ENCODE measurements at places on chromosomes 1 and 21.

- DNase-seq = no peak
Observed at GRCh38 chr1:1305300-1306069, 2.2 kb downstream of the ACAP3 start.

DNA sequence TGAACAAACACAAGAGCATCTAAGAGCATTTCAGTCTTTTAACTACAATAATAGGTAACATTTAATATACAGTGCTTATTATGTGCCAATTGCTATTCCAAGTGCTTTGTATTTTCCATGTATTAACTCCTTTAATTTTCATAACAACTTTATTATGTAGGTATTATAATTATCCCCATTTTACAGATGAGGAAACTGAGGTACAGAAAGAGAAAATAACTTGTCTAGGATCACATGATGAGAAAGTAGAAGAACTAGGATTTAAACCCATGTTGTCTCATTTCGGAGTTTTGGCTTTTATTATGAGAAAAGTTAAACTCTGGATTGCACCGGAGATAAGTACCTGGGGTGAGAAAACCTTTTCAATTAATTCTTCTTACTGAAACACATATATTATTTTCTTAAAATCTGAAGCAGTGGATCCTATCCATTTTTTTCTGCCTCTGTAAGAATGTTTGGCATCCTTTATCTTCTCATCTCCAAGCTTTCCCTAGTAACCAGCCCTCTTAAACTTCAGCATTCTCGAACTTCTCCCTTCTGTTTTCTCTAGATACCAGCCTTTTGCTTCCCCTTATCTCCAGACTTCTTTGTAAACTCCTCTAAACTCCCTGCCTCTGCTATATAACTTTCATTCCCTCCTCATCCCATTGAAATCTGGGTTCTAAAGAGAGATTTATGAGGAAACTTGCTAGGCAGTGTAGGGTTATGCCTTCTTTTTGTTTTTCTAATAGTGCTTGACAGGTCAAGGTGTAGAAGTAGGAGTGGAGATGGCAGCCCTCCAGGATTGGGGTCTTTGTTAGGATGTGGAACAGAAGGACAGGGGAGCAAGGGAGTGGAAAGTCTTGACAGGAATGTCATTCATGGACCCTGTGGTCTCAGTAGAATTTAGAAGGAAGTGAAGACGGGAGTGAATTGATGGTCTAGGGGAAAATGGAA, 28.3 kb downstream of the POU2F1 start:
- DNase-seq = no peak

- no peak for DNase-seq
Observed at GRCh38 chr21:43376478-43376882, 50.5 kb downstream of the SIK1 start.

- DNase-seq = no peak
Observed at GRCh38 chr1:237038211-237038610, 3.8 kb upstream of the RYR2 start.

GRCh38 chr1:28812669-28813468, 899 bp downstream of the OPRD1 start:
- DNase-seq = no peak

- no peak for DNase-seq
Observed at GRCh38 chr1:178243119-178243518, 149.2 kb downstream of the RASAL2 start.

GRCh38 chr21:24861471-24861870, 745.8 kb downstream of the MRPL39 start:
- DNase-seq = no peak

- no peak for DNase-seq
Observed at GRCh38 chr1:112272101-112272772, 123.8 kb upstream of the CTTNBP2NL start.

- no peak for DNase-seq
Observed at GRCh38 chr1:19273106-19273843, 15.3 kb downstream of the AKR7A3 start.

DNA sequence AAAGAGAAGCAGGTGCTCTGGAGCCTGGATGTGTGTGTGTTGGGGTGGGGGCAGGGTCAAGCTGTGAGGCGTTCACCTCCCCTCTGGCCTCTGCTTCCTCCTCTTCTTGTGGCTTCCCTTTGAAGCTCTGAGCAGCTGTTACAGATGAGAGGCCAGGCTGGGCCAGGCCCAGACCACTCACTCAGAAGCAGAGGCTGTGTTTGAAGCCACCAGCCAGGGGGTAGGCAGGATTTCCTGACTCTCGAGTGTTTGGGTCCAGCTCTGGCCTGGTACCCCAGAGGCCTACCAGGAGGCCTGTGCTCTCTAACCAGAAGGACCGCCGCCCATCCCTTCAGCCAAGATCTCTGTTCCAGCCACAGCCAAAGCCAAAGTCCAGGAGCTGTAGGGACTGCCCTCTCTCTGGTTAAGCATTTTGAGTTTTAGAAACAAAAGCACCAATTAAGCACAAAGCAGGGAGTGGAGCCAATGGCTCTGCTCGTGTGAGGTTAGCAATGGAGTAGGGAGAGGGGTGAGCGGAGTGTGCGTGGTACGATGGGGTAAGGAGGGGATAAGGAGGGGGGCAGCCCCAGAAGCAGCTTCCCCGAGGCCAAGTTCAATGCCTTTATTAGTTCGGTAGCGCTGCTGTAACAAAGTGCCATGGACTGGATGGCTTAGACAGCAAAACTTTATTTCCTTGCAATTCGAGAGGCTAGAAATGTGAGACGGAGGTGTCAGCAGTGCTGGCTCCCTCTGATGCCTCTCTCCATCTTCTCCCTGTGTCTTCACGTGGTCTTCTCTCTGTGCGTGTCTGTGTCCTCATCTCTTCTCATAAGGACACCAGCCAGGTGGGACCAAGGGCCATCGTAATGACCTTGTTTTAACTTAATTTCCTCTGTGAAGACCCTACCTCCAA, 20.5 kb downstream of the RCSD1 start:
- DNase-seq = no peak

GRCh38 chr1:43582162-43582566, 51.5 kb downstream of the PTPRF start:
- DNase-seq = no peak

DNA sequence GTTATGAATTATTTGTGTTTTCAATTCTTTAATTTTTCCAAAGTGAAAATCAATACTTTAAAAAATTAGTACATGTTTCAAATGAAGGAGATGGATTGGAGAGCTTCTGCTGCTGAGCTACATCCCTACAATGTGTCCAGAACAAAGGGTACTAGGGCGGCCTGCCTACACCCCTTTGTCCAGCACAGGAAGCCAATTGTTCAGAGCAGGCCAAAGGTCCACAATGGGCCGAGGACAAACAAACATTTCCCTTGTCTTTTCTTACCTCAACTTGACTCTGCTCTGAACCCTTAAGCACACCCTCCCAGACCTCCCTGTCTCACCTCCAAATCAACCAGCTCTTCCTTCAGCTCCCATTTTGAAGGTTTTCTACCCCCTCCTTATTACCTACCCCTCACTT, 39.4 kb upstream of the CAMK1G start:
- no peak for DNase-seq

DNA sequence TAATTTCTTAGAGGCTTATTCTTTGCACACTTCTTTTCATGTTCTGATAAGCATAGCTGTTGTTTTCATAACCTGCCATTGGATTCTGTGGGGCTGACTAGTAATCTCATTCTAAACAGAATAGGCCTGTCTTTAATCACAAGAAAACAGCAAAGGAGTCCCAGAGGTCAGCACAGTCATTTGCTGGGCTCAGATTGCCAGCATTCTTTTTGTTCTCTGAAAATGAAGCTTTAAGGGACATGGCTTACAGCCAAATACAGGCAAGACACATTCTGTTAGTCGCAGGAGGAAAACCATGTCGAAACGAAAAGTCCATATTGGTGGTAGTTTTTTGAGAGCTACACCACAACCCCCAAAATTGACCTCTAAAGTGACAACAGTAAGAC, 75.0 kb downstream of the MRPS6 start:
- DNase-seq = no peak

- no peak for DNase-seq
Observed at GRCh38 chr21:41725421-41726031, 41.3 kb downstream of the RIPK4 start.

DNA sequence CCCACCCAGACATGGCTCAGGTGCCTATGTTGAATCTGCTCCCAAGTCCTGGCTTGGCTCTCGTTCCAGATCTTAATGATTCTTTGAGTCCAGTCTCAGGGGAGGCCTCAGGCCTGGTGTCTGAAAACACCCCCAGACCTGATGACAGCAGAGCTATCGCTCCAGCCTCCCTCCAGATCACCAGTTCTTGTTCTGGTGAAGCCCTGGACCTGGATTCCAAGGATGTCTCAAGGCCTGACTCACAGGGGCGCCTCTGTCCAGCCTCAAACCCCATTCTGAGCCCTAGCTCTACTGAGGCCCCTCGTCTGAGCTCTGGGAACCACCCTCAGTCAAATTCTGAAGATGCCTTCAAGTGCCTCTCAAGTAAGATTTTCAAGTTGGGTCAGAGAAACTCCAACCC, 11.4 kb downstream of the MROH7 start:
- no peak for DNase-seq

DNA sequence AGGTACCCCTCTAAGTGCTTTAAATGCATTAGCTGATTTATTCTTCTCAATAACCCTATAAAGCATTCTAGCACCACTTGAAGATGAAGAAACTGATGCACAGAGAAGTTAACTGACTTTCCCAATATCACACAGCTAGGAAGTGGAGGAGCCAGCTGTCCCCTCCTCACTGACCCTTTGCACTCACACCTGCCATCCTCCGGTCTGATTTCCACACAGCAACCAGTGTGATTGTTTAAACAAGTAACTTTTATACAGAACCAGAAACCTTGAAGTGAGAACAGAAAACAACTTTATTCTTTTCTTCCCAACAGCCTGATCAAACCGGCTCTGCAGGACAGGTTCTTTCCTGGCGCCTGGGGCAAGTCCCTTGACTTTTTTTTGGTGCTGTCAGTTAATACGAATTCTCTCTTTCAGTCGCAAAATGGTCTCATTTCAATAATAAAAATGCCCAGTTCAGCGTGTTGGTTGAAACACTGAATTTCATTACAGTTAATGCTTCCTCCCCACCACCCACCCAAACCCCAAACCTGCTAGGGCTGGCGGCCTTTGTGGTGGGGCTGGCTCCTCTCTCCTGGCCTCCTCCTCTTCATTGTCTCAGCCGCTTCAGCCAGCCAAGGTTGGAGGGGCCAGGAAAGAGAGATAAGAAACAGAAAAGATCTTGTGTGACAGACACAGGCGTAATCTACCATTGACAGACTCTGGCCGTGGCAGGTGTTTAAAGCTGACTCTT, 26.4 kb upstream of the EEIG2 start:
- no peak for DNase-seq

- no peak for DNase-seq
Observed at GRCh38 chr21:36676039-36676950, 22.6 kb upstream of the SIM2 start.

GRCh38 chr1:103790172-103790571, 40.5 kb downstream of the AMY1C start:
- no peak for DNase-seq

Data from cerebellar nuclear complex (tissue), 1 donor.